ENCODE measurements at places on chromosomes 1 and 21.

DNA sequence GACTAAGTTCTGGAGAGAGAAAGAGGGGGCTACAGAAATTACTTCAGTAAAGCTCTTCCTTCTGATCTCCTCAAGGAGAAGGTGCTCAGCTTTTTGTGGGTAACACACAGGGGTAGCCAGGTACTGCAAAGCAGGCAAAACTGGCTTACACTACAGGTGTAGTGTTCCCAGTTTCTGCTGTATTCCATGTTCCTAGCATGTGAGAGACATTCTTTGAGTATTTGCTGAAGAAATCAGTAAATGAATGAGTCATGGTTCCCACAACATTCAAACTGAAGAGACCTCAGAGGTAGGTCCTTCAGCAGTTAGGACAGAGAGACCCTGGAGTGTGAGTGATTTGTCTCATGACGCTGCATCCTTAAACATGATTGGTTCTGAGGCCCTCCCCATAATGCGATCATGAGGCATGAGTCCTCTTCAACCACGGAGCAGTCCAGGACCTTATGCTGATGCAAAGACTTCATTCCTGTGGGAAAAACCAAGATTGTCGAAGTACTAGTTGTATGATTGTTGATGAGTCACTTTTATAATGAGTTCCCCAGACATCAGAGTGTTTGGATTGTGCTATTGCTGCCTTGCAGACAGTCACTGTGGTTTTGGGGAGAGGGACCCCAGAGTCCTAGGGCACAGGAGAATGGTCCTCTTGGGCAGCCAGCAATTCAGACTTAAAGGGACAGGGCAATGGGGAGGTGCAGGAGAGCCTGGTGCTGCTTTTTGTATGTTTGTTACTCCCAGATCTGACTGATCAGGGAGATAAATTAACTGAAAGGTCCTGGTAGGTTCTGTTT lies 2.7 kb upstream of the OR10J4 start:
- DNase-seq: no peak

GRCh38 chr1:86409416-86410021 lies 13.4 kb upstream of the ODF2L start:
- DNase-seq: no peak

GRCh38 chr21:15653710-15654109 lies 76.1 kb upstream of the USP25 start:
- no peak for DNase-seq

GRCh38 chr1:243477731-243478290 lies 222.0 kb downstream of the SDCCAG8 start:
- DNase-seq: no peak

GRCh38 chr1:66262208-66262963 lies 271.6 kb upstream of the SGIP1 start:
- peak; percentile 92 for DNase-seq

DNA sequence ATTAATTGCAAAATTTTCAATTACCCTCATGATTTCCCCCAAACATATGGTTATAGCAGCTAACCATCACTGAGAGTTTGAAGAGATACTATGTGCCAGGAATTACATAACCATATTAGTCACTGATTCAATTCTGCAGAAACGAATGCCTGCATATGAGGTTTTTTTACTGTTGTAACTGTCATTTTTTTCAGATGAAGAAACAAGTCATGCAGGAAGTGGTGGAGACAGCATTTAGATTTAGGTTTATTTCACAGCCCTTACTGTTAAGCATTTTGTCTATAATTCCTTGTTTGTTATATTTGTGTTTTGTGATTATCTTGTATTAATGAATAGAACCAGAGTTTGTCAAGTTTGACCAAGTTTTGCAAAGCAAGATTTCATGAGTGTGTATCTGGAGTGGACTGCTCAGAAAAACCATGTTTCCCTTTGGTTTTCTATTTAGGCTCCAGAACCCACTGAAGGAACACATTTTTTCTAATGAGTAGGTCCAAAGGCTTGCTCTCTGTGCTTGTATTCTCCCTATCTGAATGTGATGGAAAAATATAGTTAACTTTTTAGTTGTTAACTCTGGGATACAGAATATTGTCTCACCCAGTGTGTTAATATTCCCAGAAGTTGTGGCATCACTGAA lies 308.5 kb upstream of the ADAMTS5 start:
- DNase-seq: no peak
